ENCODE measurements at places on chromosomes 2 and 18.

GRCh38 chr2:226579519-226579918 lies 220.1 kb downstream of the IRS1 start:
- no peak for DNase-seq

DNA sequence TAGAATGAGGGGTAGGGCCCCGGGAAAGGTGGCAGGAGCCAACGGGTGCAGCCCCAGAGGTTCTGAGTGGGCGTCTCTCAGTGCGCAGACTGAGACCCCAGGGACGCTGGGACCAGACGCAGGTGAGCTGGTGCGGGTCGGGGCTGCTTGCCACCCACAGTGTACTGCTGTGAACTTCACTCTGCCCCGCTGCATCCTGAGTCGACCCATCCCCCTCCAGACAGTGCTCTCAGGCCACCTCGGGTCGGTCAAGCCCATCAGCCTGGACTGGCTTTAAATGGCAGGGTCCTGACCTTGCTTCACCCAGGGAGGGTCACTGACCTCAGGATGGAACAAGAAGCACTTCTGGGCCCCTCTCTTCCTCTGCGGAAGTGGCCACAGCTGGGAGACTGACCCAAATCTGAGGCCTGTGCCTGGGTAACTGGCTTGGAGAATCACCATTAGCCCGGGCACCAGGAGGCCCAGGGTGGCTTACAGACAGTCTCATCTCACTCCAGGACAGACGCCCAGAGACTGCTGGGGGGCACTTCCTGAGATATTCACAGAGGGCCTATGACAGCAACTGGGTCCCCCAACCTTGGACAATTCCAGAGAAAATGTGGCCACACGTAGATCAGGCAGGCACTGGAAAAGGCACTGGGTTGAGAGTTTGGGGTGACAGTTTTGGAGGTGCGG lies 23.7 kb upstream of the BOK start:
- no peak for DNase-seq

GRCh38 chr2:38207168-38207567 lies 131.2 kb upstream of the CYP1B1 start:
- DNase-seq: no peak

GRCh38 chr2:128178650-128179460 lies 87.9 kb downstream of the UGGT1 start:
- no peak for DNase-seq

DNA sequence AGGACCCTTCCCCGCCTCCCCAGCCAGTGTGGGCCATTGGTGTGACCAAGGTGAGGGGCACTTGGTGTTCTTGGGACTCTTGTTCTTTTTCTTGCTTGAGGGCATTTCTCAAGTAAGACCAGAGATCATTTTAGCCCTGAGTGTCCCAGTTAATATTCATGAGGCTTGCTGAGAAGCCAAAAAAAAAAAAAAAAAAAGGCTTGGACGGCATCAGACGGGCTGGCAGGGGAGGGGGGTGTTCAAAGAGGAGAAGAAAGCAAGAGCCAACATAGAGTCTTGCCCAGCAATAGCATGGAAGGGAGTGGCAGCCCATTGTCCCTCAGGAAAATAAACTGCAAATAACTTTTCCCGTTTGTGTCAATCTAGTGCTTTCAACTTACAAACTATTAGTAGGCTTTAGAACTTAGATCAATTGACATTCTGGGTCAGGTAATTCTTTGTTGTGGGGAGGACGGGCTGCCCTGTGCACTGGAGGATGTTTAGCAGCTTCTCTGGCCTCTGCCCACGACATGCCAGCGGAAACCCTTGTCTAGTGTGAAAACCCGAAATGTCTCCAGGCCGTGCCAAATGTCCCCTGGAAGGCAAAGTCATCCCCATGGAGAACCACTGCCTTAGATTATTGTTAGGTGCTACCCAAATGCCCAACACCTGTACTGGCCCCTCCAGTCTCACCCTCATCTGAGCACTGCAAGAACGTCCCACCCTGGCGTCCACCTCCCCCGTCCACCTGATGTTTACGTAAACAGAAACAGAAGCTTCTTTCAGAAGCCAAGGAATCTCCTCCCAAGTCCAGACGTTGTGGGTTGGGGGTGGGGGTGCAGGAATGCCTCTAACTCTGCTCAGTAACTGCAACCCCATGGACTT lies 163.4 kb downstream of the BCL2 start:
- no peak for DNase-seq

- DNase-seq: no peak
Observed at GRCh38 chr2:57490741-57491140, 555.9 kb upstream of the VRK2 start.

GRCh38 chr2:145194673-145195072 lies 674.8 kb upstream of the ZEB2 start:
- DNase-seq: no peak
